ENCODE measurements at places on chromosomes 2 and 18. TPM values are rescaled to one million over a fixed set of nuclear protein-coding genes. Genes with fewer than 3 reads are reported as not detected.

GRCh38 chr2:10123281-10123680 is 742 bp downstream of the RRM2 start:
- peak; percentile 86 for DNase-seq

GRCh38 chr18:49127471-49128190 is 176.9 kb upstream of the SMAD7 start:
- DNase-seq: no peak

DNA sequence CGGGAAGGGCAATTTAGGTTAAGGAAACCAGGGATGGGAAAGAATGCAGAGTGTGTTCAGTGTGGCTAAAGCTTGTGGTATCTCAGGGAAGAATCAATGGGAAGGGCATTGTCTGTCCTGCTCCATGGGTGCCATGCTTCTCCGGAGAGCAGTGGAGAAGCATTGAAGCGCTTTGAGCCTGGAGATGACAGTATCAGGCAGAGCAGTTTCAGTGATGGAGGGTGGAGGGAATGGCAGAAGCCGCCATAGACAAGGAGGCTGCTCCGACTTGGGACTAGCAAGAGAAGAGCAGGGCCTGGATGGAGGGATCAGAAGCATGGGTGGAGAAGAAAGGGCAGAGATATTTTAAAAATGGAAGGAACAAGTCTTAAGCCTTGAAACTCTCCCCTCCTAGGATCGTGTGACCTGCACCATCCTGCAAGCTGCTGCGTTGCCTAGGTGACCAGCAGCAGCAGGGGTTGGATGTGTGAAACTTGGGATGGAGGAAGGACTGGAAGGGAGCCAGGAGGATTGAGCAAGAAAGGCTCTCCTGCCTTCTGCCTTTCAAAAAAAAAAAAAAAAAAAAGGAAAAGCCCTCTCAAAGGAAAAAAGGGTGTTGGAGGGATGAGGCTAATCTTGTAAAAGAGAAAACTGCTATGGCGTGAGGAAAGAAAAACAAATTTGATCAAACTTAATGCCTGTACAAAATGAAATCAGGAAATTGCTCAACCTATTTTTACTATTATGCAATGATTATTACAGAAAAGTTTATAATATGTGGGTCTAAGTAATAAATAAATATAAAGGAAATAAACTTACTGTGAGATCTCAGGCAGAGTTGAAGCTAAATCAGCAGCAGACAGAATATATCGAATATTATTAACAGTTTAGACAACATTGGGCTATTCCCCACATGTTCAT is 493.8 kb upstream of the NRP2 start:
- DNase-seq: no peak

PSMA8 gene
- total RNA-seq: not detected

DNA sequence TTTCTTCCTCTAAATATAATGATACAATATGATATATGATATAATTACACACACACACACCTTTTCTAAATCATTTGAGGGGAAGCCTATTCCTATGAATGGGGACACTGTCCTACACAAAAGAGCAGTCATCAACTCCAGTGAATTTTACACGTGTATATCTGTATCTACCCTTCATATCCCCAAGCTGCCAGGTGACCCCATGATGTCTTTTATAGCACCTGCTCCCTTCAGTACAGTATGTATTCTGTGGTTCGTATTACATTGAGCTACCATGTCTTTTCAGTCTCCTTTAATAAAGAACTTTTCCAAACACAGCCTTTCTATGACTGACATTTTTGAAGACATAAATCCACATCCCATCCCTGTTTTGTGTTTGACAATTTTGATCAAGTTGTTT is 19.0 kb downstream of the TBC1D8 start:
- DNase-seq: no peak

SERPINB5 gene
- not detected for total RNA-seq

DNA sequence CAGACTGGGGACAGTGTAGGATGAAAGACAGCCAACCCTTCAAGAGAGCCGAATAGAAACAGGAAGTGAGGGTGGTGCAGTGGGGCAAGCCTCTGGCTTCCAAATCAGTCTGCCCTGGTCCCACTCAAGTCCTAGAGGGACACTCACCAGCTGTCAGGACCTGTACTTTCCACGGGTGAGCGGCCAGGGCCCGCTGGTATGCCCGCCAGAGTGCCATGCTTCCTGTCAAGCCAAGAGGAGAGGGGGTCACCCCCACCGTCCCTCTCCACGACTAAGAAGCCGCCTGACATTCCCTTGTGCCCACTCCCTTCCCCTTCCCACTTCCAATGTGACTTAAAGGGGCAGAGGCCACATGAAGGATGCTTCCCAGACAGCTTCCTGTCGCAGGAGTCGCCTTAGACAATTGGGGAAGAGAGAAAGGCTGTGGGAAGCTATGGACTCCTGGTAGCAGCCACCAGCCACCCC is 564 bp downstream of the MPV17 start:
- DNase-seq: no peak

GRCh38 chr2:24509840-24510239 is 18.8 kb downstream of the NCOA1 start:
- no peak for DNase-seq

DNA sequence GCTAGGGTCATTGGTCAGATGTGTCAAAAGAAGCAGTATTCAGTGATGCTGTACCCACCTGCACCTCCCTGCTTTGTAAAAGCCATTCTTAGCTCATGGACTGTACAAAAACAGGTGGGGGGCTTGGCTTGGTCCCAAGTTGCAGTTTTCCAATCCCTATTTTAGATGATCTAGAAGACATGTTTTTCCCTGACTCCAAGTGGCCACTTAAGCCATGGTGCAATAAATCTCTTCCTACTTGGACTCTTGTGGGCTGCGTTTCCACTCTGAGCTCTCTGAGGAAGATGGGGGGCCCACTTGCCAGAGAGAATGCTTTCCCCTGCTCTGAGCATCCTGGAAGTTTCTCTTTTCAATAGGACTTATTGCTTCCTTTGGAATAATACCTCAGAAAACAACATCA is 57.0 kb upstream of the SPP2 start:
- DNase-seq: no peak

DNA sequence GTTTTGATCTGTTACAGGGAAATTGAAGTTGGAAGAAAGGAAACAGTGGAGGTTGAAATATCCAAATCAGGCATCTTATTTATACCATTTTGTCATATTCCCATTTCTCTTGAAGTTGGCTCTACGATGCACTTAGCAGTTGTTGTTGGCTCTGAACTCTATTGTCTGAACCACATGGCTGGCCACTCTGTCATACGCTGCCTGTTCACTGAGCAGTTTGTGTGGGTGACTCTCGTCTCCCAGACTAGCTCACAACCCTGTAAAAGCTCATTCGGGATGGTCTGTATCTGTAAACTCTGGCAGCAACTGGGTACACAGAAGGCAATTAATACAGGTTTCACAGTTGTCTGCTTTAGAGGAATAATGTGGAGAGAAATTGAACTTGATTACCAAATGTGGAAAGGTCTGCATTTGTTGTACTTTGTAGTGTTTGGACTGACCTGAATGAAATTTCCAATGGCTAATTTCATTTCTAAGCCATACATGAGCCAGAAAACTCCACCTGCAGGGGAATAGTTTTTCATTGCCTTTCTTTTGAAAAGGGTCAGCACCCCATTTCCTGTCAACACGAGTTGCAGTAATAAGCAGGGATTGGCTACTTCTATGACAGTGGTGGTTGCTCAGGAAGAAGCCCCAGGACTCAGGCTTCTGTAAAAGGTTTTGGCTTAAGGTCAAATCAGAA is 378.2 kb downstream of the OSR1 start:
- DNase-seq: no peak

- DNase-seq: no peak
These were observed 282.0 kb downstream of the DPP10 start for GRCh38 chr2:114724454-114724853.

- DNase-seq: no peak
These were observed 261.3 kb upstream of the CCDC68 start for GRCh38 chr18:55220523-55220922.

COBLL1 gene
- 85.9 TPM for total RNA-seq

- DNase-seq: no peak
These were observed 146.5 kb downstream of the COPS8 start for GRCh38 chr2:237232166-237232565.

ANKRD23 gene
- total RNA-seq: 2.8 TPM

LOXHD1 gene
- 2.3 TPM for total RNA-seq

DNA sequence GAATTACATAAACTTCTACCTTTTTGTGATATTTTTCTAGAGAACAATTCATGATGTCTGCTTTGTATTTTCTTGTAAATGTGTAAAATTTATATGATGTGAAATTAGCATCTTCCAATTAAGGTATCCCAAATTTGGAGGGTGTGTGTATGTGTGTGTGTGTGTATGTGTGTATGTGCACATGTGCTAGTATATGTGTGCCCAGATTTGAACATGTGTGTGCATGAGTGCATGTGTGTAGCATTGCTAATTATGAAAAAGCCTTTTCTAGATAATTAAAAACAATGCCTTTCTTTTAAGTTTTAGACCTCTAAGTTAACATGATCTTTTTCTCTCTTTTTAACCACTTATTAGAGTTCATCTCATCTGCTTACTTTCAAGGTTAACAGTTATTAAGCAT is 208.0 kb upstream of the SPOPL start:
- no peak for DNase-seq

ZC3H15 gene
- total RNA-seq: 59.5 TPM

DNA sequence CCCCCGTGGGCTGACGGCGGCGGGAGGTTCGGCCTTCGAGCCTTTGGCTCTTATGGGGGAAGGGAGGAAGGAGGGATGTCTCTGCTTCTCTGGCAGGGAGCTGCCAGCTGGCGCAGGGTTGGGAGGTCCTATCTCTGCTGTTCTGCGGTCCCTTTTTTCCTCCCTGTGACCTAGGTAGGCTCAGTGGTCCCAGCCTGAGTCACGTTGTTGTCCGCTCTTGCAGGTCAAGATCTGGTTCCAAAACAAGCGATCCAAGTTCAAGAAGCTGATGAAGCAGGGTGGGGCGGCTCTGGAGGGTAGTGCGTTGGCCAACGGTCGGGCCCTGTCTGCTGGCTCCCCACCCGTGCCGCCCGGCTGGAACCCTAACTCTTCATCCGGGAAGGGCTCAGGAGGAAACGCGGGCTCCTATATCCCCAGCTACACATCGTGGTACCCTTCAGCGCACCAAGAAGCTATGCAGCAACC is 2.5 kb downstream of the DLX1 start:
- DNase-seq: no peak

DNA sequence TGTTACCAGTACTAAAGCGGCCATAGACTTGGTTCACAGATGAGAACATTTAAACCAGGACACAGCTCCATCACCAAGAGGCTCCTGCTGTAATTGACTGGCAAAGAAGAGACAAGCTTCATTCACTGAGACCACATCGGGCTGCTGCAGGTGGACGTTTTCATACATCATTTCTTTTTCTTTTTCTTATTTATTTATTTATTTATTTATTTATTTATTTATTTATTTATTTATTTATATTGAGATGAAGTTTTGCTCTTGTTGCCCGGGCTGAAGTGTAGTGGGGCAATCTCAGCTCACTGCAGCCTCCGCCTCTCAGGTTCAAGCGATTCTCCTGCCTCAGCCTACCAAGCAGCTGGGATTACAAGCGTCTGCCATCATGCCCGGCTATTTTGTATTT is 33.6 kb upstream of the PDCL3 start:
- DNase-seq: no peak

GRCh38 chr18:52582061-52582460 is 242.1 kb downstream of the DCC start:
- DNase-seq: no peak

IRS1 gene
- 17.0 TPM for total RNA-seq

NIFK gene
- 43.6 TPM for total RNA-seq

ANKRD30B gene
- 0.39 TPM for total RNA-seq

DNA sequence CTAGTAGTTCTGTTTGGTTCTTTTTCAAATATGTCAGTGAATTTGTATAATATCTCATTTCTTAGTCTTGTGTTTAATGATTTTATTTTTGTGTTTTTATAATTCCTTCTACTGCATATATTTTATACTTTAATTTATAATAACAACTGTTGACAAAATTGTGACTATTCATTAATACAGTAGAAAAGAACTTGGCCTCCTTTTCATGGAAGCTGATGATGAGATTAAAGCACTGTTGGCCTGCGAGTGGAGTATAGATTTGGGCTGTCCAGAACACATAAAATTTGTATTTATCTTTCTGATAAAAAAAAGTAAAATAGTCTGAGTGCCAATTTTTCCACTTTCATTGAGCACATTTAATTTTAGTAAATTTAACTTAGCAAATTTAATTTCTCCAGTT is 12.1 kb downstream of the CFLAR start:
- DNase-seq: no peak

DNA sequence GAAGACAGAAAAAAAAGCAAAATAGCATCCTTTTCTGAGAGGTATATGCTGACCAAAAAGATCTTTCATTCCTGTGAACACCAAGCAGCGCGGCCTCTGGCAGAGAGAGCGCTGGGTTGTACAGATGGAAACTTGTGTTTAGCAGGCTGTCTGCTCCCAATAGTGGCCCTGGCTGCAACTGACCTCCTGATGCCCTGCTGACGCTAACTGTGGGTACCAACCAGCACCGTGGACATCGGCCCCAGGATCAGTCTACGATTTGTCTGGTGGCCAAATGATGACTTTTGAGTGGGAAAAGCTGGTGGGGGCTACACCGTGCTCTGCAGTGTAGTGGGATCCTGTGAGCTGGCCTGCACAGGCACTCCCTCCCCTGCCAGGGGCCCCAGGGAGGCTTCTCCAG is 15.7 kb downstream of the COA5 start:
- no peak for DNase-seq

TRIP12 gene
- 259 TPM for total RNA-seq

GRCh38 chr2:15092181-15092580 is 459.7 kb downstream of the LRATD1 start:
- DNase-seq: no peak

- DNase-seq: no peak
These were observed 19.2 kb upstream of the NMS start for GRCh38 chr2:100451092-100451491.

DNA sequence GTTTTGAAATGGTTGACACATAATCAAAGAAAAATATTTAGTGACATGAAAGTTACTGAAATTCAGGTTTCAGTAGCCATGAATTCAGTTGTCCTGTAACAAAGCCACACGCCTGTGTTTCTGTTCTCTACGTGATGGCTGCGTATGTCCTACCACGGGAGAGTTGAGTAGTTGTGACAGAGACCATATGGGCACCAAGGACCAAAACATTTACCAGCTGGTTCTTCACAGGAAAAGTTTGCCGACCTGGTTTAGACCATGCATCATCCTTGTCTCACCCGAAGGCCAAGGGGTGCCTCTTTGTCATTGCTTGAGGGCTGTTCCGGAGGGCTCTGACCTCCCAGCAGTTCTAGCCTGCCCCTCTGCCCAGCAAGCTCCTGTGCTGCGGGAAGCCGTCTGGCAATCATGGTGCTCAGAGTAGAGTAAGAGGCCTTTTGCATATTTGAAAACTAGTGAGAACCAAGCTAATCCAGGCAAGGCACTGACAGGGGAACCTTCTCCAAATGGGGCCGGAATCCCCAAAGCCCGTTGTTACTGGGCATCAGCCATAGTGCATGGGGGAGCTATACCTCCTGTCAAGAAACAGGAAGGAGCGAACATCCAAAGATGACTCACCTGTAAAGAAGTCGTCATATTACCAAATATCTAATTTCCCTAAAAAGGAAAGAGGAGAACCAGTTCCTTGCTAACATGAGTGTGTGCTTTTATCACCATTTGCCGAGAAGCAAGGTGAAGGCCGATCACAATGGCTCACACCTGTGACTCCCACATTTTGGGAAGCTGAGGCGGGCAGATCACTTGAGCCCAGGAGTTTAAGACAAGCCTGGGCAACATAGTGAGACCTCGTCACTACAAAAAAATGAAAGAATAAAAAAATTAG is 92.6 kb upstream of the RAB12 start:
- peak; percentile 24 for DNase-seq

HRH4 gene
- total RNA-seq: 0.39 TPM

DUSP19 gene
- total RNA-seq: 0.67 TPM

CD207 gene
- total RNA-seq: 0.29 TPM

EVX2 gene
- not detected for total RNA-seq

Measured in mesenteric fat pad (tissue), 1 donor.